SIG-M5 (cell line): ENCODE measurements at places on chromosomes 4 and X.
A peak's percentile ranks its signal among the peaks of the same experiment; 100 is the strongest.

DNA sequence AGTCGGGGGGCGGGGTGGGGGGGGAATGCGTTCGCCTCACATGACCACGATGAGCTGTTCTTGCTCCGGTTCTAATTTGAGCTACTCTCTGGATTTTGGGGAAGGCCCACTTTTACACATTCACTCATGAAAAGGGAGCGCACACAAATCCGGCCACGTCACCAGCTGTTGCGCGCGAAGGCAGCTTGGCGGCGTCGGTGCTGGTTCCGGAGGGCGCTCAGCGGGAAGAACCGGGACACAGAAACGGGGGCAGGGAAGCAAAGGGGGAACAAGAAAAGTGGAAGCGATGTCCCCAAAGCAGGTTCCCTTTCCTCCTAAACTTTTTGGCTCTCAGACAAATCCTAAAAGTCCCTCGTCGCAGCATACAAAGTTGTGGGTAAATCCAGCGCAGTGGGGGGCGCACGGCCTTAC lies 605 bp downstream of the ANXA5 start:
- peak; percentile 33 for DNase-seq

DNA sequence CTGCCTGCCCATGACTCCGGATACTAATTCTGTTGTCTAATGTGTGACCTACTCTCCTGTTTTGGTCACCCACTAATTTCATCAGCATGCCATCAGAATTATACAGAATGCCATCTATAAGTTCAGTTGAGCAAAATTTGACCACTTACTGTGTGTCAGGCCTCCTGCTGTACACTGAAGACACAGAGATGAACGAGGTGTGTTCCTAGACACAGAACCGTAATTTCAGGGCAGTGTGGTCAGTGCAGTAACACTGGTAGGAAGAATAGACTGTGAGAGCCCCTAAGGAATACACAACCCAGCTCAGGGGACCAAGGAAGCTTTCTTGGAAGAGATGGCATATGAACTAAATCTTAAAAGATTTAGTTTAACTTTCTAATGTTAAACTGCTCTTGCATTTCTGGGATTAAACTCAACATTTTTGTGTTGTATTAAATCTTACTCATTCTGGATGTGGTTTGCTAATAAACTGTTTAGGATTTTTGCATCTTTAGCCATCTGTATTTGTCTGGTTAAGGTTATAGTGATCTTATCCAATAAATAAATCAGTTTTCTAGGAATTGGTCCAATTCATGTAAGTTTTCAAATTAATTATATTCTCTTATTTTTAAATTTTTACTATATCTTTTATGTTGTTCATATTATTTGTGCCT lies 34.3 kb downstream of the KANTR start:
- no peak for DNase-seq

- no peak for DNase-seq
These were observed 384.9 kb downstream of the TLL1 start for GRCh38 chr4:166257891-166258290.

- DNase-seq, result no peak
These were observed 11.7 kb downstream of the OTUD5 start for GRCh38 chrX:48945517-48946348.

DNA sequence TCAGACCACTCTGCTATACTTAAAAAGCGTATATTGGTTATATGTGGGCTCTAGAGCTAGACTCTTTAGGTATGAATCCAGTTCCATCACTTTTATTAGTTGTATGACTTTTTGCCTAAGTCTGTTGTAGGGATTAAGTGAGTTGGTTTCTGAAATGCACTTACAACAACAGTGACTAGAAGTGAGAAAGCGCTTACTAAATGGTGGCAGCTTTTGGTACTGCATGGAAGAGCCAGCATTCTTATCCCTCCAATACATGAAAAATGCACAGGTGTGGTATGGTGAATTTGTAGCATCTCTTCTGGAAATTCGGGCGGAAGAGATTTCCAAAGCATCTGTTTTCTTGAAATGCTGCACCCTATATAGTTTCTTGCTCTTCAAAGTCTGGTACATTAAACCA lies 117.1 kb downstream of the SPANXA1 start:
- no peak for DNase-seq

DNA sequence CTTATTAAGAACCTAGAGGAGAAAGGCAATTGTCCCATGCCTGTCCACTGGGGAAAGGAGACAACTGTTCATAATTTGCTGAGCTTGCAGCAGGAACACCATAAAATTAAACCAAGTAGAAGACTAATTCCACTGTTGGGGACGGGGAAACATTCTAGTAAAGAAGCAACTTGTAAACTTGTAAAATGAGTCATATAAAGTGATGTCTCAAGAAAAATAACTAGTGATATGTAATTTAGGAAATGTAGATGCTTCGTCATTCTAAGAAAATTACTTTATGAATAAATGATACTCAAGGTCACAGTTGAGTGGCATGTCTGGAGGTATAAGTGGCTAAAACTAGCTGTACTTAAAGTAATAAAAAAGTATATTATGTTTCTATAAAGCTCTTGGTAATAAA lies 121.2 kb upstream of the MID1 start:
- DNase-seq, result no peak

DNA sequence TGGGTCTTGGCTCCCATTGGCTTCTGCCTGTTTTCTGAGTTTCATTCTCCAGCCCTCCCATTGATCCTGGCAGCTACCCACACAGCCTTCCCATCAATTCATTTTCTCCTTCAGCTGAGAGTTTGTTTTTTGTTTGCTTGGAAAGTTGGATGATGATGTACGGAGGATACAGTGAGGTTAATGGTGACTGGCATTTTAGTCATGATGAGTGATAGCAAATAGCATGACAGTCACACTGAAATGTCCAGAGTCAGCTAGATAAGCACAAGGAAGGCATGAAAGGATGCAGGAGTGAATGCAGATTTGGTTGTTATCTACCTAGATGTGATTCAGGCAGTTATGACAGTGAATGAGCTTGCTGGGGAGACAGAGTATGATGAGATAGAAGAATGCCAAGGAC lies 30.6 kb upstream of the LCORL start:
- DNase-seq, result no peak

GRCh38 chrX:102684772-102685520 lies 27.3 kb upstream of the GPRASP2 start:
- no peak for DNase-seq

- no peak for DNase-seq
These were observed 326.9 kb downstream of the NAF1 start for GRCh38 chr4:162839814-162840213.

DNA sequence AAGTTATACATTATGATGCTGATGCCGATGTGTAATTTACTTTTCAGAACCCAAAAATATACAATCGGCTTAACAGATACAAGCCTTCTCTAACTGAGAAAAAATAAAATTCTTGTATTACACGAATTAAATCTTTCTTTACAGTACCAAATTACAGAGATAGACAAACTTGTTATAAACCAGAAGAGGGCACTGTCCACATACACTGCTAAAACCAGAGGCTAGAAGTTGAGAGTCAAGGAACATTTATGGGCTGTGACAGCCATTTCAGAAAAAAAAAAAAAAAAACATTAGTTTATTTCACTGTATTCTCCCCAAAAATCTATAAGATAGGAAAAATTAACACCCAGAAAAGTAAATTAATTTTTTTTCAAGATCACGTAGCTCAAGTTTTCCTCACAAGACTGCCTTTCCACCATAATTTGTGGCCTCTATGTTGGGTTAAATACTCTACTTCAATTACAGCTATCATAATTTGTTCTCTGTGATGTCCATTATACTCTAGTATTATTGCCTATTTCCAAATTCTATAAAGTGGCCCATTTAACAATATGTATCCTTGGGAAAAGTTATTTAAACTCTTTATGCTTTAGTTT lies 12.0 kb downstream of the EREG start:
- DNase-seq, result no peak

- DNase-seq, result no peak
These were observed 49.0 kb downstream of the NIPAL1 start for GRCh38 chr4:48065587-48066052.

DNA sequence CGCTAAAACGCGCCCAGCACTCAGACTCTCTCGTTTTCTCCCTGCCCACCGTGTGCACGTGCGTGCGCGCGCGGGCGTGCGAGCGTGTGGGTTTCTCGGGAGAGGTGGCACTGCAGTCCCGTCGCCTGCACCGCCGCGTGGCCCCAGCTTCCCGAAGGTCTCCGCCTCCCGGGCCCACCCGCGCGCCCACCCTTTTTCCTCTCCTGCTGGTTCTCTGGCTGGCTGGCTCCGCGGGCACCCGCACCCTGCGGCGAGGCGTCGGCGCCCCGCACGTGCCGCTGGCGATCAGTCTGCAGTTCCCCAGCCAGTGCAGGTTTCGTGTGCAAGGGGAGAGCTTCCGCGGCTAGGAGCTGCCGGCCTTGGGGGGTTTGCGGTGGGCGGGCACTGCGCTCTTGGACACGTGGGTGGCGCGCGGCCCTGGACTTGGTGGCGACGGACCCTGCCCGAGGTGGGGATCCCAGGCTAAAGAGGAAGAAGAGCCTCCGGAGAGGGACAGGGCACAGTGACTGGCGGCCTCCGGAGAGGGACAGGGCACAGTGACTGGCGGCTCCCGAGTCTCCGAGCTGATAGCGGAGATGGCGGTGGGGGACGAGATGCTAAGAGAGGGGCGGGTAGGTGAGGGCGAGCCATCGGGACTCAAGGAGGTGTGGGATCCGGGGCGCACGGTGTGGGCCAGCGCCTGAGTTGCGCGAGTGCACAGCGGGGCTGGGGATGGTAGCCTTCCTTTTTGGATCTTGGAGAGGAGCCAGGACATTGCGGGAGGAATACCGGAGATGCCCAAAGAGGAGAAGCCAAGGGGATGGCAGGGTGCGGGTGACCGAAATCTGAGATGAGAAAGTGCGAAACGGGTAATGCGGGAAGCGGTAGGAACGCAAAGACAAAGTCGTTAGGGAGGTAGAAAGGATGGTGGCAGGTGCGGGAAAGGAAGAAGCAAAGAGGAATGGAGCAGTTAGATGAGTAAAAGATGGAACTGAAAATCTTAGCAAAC lies at the start of gene FAM184B:
TSS of gene FAM184B (minus strand) at position 322 of the 988 bp plus-strand sequence. CDS start 322 bp downstream, outside the sequence.
- DNase-seq, result no peak

DNA sequence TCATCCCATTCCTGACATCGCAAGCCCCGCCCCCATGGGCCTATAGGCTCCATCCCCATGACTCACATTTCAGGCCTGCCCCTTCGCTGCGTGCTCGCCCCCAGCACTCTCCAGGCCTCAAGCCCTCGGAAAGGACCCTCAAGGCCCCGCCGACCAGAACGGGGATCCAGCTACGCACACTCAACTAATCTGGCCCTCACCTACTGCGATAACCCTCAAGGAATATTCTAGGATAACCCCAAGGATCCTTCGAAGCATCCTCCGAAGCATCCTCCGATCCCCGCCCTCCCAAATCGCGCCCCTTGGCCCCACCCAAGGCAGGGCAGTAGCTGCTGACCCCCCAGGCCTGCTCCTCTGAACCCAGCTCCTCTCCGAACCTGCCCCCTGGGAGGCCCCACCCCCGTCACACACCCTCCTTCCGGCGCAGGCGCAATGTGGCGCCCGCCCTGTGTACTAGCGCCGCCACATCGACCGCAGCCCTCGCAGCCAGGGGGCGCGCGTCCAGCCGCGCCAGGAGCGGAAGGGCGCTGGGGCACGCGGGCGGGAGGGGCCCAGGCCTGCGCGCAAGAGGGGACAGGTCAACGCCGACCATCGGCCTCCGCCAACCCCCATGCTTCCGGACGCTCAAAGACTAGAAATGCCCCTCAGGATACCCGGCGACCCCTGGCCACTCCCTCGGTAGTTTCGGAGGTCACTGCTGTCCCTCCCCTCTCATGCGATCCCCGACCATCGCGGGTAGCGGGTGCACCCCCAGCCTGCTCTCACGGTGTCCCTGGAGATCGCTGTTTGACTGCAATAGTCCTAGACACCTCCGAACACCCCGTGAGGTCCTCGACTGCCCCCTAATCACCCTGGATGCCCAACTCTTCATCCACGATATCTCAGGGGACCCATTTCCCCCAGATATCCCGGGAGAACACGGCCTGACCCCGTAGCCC lies 6.4 kb upstream of the MAGIX start:
- no peak for DNase-seq

DNA sequence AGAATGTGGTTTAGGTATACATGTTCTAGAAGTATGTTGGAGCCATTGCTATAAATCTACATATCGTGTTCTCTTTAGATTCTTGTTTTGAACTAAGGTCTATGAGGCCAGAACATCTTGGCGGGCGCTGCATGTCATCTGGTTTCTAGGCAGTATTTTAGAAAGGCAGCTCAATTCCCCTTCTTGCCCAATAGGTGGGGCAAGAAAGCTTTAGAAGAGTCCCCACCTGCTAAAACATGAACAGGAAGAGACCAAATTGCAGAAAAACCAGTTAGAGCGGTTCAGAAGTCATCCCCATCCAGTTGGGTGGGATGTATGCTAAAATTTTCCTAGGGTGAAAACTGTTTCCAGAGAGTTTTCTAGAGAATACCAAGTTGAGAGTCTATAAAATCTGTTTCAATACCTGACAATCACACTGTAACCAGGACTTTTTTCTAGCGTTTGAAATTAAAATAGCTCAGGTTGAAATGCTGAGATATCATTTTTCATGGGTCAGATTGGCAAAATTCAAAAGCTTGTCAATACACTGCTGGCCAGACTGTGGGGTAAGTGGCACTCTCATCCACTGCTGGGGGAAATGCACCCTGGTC lies 17.5 kb upstream of the SH3KBP1 start:
- DNase-seq, result peak; percentile 12

DNA sequence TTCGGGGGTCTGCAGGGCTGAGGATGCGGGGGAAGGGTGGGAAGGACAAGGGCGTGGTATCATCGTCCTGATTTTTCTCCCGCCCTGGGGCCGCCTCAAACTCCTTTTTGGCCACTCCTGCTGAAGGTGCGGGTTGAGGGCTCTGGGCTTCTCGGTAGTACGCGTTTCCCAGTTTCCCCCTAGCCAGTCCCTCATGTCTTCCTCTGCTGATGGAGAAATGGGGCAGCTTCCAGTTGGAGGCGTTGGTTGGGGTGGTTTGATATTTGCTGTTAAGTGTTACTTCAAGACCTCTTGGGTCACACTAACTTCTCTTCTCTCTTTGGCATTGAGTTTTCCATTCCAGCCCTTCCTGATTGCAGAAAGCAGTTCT lies 482 bp downstream of the GSTCD start:
- no peak for DNase-seq

- no peak for DNase-seq
These were observed at the start of gene SHROOM4 for GRCh38 chrX:50813843-50814661. SHROOM4 (minus strand) TSS chrX:50814194; CDS start chrX:50814018, 176 bp downstream.

DNA sequence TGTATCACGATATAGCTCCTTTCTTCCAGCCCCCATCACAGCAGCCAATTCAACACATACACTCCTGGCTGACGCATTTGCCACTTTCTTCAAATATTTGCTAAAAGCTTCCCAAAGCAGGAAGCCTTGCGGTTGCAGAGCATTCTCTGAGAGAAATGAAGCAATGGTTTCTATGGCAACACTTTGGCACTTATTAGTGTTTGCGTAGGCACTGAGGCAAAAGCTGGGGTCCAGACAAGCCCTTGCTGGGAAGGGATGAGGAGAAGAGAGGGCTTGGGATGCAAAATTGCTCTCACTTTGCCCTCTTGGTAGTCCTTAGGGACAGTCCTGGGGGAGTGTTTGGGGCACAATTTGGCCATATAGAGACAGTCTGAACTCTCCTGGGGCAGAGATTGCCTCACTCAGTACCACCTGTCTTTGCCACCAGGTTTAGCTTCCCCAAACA lies 55.0 kb upstream of the PAK3 start:
- no peak for DNase-seq
